Stimulated activated CD4-positive, alpha-beta T cell treated with anti-CD3 and anti-CD28 coated beads, Interleukin-15, amount 100 ng/mL, for 1 hour (primary cell): ENCODE measurements at places on chromosomes 2 and 18.

DNA sequence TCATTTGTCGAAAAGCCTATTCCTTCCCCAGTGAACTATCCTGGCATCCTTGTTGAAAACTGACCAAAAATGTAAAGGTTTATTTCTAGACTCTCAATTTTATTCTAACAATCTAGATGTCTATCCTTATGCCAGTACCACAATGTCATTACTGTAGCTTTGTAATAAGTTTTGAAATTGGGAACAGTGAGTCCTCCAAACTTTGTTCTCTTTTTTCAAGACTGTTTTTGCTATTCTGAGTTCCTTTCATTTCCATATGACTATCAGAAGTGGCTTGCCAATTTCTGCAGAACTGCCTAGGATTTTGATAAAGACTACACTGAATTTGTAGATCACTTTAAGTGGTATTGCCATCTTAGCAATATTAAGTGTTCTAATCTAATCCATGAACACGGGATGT is 9.7 kb downstream of the STARD7 start:
- no peak for DNase-seq

- no peak for DNase-seq
These were observed 49.1 kb upstream of the SEMA4C start for GRCh38 chr2:96918754-96919550.

GRCh38 chr2:195636890-195637289 is 20.1 kb upstream of the SLC39A10 start:
- no peak for DNase-seq

- DNase-seq, result no peak
These were observed 1096.1 kb upstream of the NRXN1 start for GRCh38 chr2:52128081-52128480.

- no peak for DNase-seq
These were observed 75.6 kb upstream of the ID2 start for GRCh38 chr2:8606226-8606625.

- no peak for DNase-seq
These were observed 6.7 kb upstream of the COMMD1 start for GRCh38 chr2:61898810-61899209.

DNA sequence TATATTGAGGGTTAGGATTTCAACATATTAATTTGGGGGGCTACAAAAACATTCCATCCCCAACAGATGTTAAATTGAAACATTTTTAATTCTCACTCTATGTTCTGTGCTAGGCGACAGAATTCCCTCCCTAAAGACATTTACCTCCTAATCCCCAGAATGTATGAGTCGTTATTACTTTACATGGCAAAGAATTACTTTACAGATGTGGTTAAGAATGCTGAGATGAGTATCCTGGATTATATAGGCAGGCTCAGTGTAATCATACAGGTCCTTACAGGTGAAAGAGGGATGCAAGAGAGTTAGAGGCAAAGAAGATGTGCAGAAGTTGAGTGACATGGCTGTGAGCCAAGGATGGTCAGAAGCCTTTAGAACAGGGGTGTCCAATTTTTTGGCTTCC is 974.1 kb upstream of the ACVR2A start:
- DNase-seq, result no peak

DNA sequence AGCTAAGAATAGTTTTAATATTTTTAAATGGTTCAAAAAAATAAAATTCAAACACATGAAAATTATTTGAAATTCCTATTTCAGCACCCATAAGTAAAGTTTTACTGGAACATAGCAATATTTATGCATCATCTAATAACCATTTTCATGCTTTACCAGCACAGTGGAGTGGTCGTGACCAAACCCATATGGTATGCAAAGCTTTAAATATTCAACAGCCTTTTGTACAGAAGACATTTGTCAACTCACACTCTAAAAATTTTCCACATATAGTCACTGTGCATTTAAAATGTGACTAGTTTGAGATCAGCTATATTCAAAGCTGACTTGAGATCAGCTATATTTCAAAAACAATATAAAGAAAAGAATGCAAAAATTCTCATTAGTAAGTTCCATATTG is 46.2 kb downstream of the PUM2 start:
- DNase-seq, result no peak

DNA sequence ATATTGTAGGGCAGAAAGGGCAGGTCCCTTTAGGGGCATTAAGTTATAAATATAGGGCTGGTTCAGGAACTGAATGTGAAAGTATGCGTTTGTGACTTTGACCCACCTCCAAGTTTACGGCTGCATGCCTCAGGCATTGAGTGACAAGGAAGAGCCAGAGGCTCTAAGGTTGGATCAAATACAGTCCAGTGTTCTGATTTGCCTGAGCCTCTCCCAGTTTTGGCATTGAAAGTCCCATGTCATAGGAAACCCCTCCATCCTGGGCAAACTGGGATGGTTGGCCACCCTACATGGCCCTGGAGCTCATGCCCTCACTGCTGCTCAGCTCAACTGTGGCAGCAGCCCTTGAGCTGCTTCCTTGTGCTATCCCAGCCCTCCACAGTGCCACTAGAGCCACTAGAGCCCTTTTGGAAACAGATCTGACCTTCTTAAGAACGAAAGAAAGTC is 29.9 kb downstream of the HK2 start:
- no peak for DNase-seq

- no peak for DNase-seq
These were observed 47.4 kb downstream of the NTSR2 start for GRCh38 chr2:11622611-11623010.

DNA sequence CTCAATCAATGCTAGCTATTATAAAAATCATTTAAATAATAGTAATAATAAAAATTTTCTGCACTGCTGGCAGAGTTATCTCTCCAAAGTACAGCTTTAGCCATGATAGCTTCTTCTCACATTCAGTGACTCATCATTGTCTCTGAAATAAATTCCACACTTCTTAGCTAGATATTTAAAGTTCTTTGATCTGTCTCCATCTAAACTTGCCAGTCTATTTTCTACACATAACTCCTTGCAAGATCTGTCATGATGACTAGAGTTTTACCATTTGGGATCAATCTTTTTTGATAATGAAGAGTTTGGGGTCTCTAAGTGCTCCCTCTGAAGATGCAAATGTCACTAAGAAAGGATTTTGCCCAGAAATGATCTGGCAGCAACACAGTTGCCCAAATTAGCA is 155.4 kb upstream of the LHCGR start:
- no peak for DNase-seq

- DNase-seq, result no peak
These were observed 18.2 kb downstream of the ACVR1 start for GRCh38 chr2:157857881-157858280.

GRCh38 chr2:20421988-20422370 is 24.9 kb upstream of the RHOB start:
- DNase-seq, result no peak

DNA sequence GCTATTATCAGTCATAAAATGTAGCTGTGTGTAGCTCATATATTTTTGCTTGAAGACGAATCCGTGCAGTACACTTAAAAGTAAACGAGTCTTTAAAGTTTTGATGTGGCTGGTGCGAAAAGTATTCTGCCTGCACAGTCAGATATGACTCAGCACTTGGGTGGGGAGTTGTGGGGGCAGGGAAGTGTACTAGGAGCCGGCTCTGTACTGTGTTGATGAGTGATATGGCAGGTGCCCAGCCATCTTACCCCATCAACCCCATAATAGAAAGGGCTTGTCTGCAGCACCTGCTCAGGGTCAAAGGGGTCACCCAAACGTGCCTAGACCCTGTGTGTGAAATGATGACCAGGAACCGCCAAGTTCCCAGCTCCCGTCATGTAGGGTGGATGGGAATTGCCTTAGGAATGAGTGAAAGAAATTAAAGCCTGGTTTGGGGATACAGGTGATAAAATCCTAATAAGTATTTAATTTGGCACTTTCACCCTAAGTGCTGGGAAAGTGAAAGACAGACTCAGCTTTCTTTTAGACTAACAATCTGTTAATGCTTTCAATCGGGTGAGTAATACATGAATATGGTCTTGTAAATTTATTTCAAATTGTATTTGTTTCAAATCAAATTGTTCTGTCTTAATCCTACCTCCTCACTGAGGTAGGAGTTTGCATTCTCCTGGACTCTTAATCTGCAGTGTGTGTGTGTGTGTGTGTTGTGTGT is 48.0 kb downstream of the BCL2L11 start:
- no peak for DNase-seq
